ENCODE measurements at places on chromosomes 6 and 20. TPM values are rescaled to one million over a fixed set of nuclear protein-coding genes. Genes with fewer than 3 reads are reported as not detected.

DNA sequence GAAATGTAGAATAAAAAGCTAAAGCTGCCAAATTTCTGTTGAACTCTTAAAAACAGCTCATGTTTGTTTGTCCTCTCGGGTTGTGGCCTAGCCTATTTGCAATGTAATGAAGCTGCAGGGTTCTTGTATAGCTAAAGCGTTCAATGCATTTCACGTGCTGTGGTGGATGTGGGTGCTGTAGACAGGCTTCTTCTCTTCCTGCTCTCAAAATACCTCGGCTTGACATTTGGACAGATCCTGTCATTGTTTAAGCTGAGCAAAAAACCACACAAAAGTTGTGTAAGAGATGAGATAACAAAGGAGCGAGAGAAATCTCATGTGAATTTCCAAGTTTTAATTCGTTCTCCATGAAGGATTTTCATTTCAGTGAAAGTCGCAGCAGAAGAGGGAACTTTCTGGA is 196.3 kb upstream of the UST start:
- no peak for DNase-seq

DNA sequence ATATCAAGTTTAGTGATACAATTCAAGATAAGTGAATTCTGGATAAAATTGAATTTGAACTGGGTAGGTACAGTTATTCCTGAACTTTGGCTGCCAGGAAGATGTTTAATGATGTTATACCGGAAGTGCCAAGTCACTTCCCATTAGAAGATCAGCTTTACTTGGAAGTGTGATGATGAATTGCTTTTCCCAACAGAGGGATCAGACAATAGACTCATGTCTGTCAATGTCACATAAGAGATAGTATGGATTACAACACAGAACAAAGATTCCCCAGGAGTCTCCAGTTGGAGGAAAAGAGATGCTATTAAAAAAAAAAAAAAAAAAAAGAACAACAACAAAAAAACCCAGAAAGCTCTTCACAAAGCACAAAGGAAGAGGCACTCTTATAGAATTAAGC is 497.9 kb upstream of the EPHA7 start:
- no peak for DNase-seq

DNA sequence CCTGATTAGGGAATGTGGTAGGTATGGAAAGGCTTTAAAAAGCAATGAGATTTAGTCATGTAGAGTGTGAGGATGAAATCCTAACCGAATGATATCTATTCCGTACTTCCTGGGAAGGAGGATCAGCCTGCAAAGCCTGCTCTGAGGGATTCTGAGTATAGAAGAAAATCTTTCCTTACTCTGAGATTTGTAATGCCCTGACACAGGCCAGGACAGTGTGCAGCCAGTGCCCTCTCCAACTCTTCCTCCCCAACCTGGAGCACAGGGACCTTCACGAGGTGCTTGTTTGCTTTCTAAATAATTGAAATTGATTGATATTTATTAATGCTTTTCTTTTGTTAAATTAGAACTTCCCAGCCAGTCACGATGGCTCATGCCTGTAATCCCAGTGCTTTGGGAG is 131.6 kb downstream of the ADGRG6 start:
- DNase-seq: no peak

- no peak for DNase-seq
Observed at GRCh38 chr20:45329497-45330319, 18.5 kb downstream of the SDC4 start.

- no peak for DNase-seq
Observed at GRCh38 chr6:116444575-116444974, 16.6 kb upstream of the CALHM6 start.

DNA sequence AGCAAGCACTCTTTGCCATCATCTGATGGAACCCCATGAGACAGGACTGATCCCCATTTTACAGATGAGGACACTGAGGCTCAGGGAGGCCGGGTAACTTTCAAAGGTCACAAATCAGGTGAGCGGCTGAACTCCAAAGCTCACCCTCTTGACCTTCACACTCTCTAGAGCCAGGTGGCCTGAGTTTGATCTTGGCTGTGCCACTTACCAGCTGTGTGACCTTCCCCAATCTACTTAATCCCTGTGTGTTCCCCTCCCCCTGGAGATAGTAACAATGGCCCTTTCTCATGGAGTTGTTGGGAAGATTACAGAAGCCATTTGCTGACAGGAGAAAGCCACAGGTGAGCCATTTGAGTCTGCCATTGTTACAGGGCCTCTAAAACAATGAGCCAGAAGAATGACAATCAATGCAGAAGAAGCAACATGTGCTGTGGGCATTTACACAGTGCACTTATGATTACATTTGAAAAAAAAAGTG is 34.5 kb downstream of the BMP7 start:
- DNase-seq: no peak

DNA sequence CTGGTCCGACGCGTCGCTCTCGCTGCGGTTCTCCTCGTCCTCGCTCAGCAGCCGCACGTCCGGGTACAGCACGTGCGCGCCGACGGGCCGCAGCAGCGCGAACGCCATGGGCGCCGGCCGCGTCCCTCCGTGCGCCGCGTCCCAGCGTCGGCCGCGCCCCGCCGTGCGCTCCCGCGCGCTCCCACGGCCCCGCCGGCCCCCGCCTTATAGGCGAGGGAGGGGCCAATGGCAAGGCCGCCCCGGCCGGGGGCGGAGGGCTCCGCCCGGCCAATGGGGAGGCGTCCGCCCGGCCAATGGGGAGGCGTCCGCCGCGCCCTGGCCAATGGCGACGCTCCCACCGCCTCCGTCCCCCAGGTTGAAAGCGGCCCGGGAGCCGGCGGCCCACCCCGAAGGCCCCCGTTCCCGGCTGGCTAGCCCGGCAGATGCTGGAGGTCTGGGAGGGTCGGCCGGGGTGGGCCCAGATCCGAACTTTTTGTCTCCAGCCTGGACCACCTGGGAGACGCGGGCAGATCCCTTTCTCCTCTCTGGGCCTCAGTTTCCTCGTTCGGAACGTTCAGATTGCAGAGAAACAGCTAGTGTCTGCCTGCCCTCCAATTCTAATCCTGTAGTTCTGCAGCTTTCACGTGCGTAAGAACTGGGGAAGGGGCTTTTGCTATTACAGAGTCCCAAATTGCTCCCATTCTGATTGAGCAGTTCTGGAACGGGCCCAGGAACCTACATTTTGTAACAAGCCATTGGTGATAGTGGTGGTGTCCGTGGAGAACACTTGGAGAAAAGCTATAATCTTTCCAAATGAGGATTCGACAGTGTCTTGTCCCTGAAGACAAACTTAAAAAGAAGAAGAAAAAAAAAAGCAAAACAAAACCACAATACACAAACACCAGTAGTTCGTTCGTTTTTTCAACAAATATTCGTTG is at the start of gene TCF15:
Gene TCF15, minus strand, starts transcription at position 180 of the 917 bp plus-strand sequence. Its CDS starts 72 bp downstream, at position 108.
- DNase-seq: peak; percentile 71

- DNase-seq: peak; percentile 88
Observed at GRCh38 chr20:32031007-32031958, 20.8 kb upstream of the HCK start.

GRCh38 chr6:14194483-14194882 is 76.9 kb downstream of the CD83 start:
- no peak for DNase-seq

DNA sequence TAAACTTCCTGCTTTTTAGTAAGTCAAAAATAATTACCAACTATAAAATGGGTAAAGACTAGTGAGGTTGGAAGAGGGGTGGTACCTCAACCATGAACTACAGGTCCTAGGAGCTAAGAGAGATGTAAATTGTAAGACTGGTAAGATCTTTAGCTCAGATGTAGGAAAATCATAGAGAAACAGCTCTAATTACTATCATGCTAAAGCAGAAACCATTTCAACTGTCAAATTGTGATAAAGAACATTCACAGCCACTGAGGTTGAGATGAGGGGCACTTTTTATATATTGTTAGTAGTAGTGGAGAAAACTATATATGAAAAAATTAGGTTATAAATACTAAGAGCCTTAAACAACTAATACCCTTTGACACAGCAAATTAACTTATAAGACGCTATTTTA is 20.0 kb downstream of the CDK19 start:
- no peak for DNase-seq

DNA sequence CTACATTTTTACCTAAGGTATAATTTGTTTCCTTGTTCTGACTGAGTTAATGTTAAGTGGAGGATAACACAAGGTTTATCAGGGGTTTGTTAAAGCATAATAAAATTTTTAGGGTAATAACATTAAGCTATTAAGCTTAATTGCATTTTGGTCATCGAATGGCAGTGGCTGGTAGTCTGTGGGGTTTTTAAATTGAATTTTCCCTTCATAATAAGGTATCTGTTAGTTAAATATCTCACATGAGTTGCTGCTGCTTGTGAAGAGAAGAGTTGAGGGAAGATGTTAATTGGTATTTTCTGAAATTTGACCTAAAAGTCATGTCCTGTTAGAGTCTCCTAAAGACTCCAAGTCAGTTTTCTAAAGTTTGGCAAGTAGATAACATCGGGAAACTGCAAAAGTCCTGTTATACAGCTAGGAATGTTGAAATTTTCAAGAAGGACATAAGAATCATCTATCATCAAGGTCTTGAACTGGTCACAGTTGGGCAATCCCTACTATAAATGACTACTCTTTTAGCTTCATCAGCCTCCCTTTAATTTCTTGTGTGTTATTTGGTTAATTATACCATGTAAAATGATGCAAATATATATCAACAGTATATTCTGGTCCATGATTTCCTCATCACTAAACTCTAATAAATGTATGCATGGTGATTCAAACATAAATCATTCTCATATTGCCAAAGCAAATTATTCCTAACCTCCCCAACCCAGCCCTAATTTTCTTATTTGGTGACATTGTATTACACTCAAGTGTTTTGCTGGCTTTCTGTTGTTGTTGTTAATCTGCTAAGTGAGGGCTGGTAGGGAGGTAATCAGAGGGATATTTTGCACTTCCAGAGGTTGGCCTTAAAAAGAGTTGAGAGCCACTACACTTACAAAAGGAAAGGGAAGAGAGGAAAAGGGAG is 64.0 kb downstream of the MAP3K5 start:
- DNase-seq: no peak

- DNase-seq: no peak
Observed at GRCh38 chr6:35427435-35427834, 24.7 kb upstream of the FANCE start.

- DNase-seq: no peak
Observed at GRCh38 chr20:62554214-62554897, 78.6 kb upstream of the GATA5 start.

GRCh38 chr20:39318911-39319310 is 356.8 kb downstream of the DHX35 start:
- DNase-seq: no peak

- no peak for DNase-seq
Observed at GRCh38 chr20:14009208-14009607, 13.9 kb downstream of the MACROD2 start.

- peak; percentile 82 for DNase-seq
Observed at GRCh38 chr20:19628570-19629134, 129.4 kb upstream of the RIN2 start.

DNA sequence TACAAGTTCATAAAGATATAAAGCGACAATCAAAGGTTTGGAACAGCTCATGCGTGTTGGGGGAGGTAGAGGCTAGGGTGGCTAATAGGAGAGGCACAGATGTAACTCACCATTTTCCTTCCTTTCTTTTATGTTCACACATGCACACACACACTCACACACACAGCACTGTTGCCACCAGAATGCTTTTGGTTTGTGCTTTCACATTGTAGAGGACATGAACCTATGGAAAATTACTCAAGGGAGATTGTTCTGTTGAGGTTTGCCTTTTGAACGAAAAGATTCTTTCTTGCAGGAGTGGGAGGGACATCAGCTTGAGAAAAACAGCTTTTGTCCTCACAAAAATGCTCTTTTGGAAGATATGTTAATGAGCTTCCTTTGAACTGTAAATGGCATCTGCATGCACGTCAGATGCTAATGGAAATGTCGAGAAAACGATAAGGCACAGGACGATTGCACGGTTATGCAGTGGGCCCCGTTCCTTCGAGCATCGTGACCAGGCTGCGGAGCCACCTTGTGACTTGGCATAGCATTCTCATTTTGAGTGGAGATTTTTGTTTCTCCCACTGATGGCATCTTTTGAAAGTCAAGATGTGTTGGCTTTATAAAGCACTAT is 724.1 kb downstream of the KIF16B start:
- DNase-seq: no peak

DNA sequence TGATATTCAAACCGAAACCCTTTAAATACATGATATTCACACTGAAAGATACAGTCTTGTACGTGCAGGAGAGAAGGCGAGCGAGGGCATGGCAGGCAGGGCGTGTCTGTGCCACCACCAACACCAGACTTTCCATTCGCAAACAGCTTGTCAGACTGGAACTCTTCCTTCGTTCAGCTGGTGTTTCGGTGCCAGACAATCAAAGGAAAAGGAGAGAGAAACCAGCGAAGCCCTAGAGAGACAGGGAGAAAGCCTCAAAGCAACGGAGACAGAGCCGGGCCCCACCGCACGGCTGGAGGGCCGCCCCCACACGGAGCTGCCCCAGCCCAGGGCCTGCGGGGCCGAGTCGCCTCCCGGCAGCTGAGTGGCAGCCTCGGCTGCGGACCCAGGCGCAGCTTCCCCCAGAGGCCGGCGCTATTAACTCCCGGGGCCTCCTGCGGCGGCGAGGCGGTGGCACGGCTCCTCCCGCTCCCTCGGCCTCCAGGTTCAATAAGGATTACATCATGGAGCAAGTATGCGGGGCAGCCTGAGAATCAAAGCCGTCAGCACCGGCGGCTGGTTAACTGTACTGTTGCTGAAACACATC is 32.1 kb upstream of the NR2E1 start:
- DNase-seq: peak; percentile 86

DNA sequence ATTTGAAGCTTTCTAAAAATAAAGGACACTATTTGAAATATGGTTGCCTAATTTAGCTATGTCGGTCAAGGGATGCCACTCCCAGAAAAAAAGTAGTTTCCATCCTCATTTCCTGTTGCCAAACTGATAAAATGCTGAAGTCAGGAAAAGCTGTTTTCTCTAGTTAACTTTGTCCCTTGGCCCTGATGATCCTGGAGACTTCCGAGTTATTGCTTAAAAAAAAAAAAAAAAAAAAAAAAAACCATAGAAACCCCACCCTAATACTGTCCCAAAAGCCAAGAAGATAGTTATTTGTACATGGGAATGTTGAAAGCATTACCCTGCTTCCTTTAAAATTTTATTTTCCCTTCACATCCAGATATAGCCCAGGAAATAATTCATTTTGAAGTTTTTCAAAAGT is 236.7 kb downstream of the SOD2 start:
- no peak for DNase-seq

DNA sequence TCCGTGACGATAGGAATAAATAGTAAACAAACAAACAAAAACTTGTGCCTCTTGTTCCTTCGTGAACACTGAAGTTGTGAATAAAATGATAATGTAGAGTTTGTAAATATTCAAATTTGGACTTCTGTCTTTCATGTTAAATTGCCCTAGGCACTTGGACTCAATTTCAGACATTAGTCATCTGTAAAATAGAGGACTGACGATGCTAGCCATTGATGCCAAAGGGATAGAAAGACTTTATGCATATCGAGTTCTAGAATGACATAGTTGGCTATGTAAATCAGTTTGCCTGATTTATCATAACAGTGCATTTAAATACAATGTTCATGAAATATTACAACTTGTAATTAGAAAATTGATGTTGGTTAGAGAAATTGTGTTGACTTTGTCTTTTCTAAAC is 45.9 kb upstream of the FLRT3 start:
- no peak for DNase-seq

SLC32A1 gene
- total RNA-seq: not detected

KIF25 gene
- not detected for total RNA-seq

HUS1B gene
- total RNA-seq: 1.5 TPM

COL21A1 gene
- total RNA-seq: 0.05 TPM

ALDH8A1 gene
- 0.37 TPM for total RNA-seq

EGFL8 gene
- 1.3 TPM for total RNA-seq

RRBP1 gene
- 123 TPM for total RNA-seq

TNXB gene
- total RNA-seq: 4.6 TPM

ARMC2 gene
- 0.79 TPM for total RNA-seq

SPATS1 gene
- not detected for total RNA-seq

SRMS gene
- not detected for total RNA-seq

CST5 gene
- total RNA-seq: not detected

CST9L gene
- total RNA-seq: not detected

Measured in dermis blood vessel endothelial cell (primary cell).